ENCODE measurements at places on chromosomes 16 and 17.

DNA sequence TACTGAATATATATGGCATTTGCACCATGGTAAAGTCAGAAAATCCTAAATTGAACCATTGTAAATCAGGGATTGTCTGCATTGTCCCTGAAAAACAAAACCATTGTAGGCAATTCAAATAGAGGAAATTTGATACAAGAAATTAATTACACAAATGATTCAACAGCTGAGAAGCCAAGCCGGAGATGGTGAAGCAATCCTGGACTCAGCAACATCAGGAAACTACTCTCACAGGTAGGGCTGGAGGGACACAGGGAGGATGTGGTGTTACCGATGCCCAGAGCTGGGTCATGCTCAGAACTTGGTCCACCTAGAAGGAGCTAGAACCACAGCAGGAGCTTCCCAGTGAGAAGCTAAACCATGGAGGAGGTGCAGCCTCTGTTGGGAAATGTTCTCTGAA lies 18.5 kb upstream of the SCNN1B start:
- DNase-seq, result no peak

- DNase-seq, result peak; percentile 99
Measured at GRCh38 chr16:55494994-55495421, 13.9 kb upstream of the LPCAT2 start.

GRCh38 chr17:79075861-79076406 lies 1.3 kb downstream of the ENGASE start:
- DNase-seq, result no peak

- DNase-seq, result no peak
Measured at GRCh38 chr16:85810742-85811115, 11.2 kb downstream of the COX4I1 start.

- DNase-seq, result peak; percentile 88
Measured at GRCh38 chr17:62968445-62968923, 2.4 kb downstream of the TANC2 start.

GRCh38 chr17:901191-901950 lies 78.2 kb downstream of the NXN start:
- no peak for DNase-seq

DNA sequence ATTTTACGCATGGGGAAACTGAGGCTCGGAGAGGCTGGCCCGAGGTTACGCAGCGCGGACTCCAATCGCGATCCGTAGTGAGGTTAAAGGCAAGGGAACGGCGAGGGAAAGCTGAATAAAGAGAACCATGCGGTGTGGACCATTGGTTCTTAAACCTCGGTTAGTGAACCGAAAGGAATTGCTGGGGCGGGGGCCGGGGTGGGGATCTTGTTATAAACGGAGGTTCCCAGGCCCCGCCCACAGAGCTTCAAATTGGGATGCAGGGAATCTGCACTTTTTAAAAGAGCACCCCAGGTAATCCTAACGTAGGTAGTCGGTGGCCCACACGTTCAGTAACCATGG lies 524 bp downstream of the IQCK start:
- no peak for DNase-seq

DNA sequence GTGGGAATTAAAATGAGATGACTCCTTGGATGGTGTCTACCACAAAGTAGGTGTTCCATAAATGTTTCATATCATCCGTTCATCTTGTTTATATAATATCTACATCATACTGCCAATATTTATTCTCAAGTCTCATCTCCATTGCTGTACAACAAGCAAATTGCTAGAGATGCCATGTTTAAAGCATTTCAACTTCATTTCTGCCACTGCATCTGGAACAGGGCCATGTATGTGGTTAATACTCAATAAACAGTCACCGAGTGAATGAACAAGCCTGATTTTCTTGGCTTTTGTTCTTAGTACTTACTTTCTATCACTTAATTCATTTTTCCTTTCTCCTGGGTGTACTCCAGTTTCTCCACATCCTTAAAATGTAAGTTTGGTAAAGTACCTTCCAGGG lies 107.6 kb downstream of the KCNJ2 start:
- no peak for DNase-seq

DNA sequence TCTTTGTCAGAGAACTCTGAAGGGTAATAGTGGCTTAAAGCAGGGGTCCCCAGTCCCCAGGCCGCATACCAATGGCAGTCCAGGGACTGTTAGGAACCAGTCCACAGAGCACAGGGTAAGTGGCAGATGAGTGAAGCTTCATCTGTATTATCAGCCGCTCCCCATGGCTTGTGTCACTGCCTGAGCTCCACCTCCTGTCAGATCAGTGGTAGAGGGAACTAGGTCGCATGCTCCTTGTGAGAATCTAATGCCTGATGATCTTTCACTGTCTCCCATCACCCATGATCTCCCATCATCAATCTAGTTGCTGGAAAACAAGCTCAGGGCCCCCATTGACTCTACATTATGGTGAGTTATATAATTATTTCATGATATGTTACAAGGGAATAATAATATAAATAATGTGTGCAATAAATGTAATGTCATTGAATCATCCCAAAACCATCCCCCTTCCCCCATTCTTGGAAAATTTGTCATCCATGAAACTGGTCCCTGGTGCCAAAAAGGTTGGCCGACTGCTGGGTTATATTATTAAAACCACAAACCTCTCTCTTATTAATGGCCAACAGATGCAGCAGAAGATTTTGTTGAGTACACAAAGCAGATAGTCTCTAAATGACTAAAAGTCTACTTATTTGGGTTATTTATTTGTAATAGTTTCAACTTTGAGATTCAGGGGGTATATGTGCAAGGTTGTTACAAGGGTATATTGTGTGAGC lies 782.7 kb downstream of the CDH11 start:
- DNase-seq, result peak; percentile 98

- no peak for DNase-seq
Measured at GRCh38 chr17:8080799-8081219, 6.7 kb downstream of the ALOX12B start.

- DNase-seq, result no peak
Measured at GRCh38 chr16:5861241-5861640, 763.6 kb upstream of the EEF2KMT start.

DNA sequence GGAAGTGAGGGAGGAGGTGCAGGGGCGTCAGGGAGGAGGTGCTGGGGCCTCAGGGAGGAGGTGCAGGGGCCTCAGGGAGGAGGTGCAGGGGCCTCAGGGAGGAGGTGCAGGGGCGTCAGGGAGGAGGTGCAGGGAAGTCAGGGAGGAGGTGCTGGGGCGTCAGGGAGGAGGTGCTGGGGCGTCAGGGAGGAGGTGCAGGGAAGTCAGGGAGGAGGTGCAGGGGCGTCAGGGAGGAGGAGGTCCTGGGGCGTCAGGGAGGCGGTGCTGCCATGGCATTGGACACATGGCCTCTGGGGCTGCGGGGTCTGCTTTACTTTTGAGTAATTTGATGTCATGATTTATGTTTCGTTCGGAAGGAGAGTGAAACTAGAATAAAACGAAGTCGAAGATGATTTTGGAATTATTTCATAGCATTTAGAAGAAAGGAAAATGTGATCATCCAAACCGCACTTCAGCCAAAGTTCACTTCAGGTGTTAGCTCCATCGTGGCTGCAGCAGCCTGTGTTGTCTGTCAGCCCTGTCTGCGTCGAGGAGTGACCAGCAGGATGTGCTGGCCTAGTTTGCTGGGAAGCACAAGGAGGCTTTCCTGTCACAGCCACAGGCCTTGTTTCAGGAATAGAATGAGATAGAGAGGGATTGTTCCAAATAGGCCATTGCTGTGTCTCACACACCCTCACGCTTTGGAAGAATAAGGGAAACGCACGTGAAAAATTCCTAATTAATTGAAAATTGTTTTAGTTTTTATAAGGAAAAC lies 42.8 kb downstream of the RAB11FIP3 start:
- no peak for DNase-seq

- DNase-seq, result peak; percentile 74
Measured at GRCh38 chr17:70137451-70138230, 31.7 kb upstream of the KCNJ2 start.

GRCh38 chr17:69729944-69730343 lies 315.4 kb downstream of the MAP2K6 start:
- DNase-seq, result peak; percentile 40

- no peak for DNase-seq
Measured at GRCh38 chr16:3026003-3026378, 2.2 kb downstream of the THOC6 start.

- no peak for DNase-seq
Measured at GRCh38 chr16:30992931-30993816, 8.2 kb downstream of the HSD3B7 start.

GRCh38 chr17:17515934-17516930 lies 20.0 kb upstream of the RASD1 start:
- DNase-seq, result peak; percentile 72

GRCh38 chr16:27377666-27378485 lies 24.1 kb upstream of the IL21R start:
- DNase-seq, result no peak

GRCh38 chr17:52653014-52653413 lies 494.5 kb upstream of the CA10 start:
- DNase-seq, result no peak

DNA sequence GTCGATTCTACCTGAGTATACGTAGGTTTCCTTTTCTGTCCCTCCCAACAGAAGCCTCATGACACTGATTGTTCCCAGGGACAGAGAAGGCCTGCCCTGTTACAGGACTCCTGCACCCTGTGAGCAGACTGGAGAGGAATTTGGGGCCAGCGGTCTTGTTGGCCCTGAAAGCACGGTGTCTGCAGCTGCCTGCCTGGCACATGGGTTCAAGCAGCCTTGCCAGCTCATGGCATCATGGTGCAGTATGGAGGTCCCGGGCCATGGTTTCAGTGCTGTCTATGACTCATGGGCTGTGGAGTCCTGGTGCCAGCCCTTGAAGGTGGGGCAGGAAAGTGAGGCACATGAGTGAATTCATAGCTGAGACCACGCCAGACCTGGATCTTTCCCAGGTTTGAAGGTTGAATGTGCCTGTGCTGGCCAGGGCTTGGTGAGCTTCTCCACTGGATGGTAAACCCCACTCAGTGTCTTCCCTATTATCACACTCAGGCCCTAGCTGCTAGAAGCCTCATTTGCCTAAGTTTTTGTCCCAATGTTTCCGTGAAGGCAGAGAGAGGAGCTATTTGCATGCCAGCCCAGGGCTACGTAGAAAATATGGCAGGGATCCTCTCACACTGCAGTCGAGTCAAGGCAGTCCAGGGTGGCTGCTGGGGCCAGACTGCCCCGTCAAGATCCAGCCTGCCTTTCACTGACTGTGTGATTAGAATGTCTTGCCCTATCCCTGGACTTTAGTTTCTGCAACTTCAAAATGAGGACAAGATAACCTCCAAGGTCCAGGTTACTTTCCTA lies 277.2 kb upstream of the CCL2 start:
- DNase-seq, result no peak

- no peak for DNase-seq
Measured at GRCh38 chr16:11224894-11225676, 30.9 kb downstream of the SOCS1 start.

- no peak for DNase-seq
Measured at GRCh38 chr17:38745545-38745944, 2.6 kb downstream of the PCGF2 start.

DNA sequence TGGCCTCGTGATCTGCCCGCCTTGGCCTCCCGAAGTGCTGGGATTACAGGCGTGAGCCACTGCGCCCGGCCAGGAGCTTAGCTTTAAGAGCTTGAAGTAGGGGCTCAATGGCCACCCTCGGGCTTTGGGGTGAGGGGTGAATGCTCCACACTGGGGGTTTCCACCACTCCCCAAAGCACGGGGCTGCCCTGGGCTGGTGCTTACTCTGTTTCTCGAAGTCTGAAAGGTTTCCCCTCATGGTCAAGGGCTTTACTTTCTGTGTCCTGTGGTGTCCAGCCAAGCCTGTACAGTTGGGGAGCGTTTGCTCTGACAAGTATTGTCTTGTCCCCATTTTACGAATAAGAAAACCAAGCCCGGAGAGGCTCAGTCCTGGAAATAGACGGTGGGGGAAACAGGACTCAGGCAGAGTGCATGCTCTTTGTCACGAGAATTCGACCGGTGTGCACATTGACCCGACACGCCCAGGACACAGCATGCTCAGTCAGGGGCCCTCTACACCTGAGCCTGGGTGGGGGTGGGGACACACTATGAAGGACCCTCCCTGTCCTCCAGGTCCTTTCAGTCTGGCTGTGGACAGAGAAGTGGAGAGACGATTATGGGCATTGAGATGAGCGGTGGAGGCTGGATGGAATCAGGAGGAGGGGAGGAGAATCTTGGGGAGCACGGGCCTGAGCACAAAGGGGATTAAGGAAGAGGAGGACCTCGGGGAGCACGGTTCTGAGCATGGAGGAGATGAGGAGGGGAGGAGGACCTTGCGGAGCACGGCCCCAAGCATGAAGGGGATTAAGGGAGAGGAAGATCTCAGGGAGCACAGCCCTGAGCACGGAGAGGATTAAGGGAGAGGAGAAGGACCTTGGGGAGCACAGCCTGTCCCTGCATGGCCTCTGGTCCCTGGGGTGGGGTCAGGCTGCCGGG lies 7.5 kb downstream of the CD7 start:
- no peak for DNase-seq

DNA sequence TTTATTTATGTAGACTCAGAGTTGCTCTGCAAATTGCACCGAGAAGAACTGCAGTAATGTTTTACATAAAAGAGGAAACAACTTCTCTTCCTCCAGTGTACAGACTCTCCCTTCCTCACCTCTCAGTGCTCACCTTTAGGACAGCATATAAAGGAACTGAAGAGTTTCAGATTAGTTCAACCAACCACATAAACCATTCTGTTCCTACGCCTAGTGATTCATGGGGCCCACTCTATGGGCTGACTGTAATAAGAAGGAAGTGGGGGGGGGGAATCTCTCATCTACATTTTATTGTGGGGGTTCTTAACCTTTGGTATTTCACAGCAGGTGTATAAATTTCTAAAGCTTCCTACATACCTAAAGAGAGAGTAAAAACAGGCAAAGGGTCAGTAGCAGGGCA lies 18.3 kb downstream of the ZSWIM7 start:
- DNase-seq, result no peak

DNA sequence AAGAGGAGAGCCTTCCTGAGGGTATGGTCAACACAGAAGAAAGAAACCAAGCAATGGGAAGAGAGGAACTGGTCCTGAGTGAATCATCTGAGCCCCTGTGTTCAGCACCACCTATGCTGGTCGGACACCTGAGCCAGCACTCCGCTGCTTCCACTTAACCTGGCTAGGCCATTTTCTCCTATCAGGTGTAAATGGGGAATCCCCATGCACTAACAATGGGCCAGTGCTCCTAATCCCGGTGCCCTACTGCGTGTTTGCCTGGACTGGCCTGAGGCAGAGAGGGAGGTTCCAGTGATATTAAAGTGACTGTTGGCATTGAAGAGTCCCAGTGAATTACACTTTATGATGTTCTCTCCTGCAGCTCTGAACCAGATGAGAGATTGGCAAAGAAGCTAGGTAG lies 34.4 kb upstream of the XYLT2 start:
- no peak for DNase-seq

DNA sequence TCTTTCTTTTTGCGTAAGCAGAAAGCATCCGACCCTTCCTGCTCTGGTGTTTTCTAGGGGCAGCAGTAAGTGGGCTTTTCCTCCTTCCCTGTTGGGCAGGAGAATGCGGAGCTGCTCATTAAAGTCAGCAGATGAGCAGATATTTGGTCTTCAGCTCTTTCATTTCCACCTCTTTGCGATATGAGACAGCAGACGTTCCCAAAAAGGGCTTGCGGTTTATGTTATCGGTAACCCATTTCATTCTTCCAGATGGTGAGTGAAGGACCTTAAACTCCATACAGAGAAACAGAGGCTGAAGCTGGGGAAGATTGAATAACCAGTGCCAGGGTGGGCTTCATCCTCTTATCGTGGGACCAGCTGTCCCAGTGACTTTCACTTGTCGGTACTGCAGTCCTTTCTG lies 40.7 kb downstream of the KSR1 start:
- DNase-seq, result no peak

Measured in fibroblast of skin of abdomen (primary cell).